ENCODE measurements at places on chromosomes 5 and 9. TPM values are rescaled to one million over a fixed set of nuclear protein-coding genes. Genes with fewer than 3 reads are reported as not detected.

DNA sequence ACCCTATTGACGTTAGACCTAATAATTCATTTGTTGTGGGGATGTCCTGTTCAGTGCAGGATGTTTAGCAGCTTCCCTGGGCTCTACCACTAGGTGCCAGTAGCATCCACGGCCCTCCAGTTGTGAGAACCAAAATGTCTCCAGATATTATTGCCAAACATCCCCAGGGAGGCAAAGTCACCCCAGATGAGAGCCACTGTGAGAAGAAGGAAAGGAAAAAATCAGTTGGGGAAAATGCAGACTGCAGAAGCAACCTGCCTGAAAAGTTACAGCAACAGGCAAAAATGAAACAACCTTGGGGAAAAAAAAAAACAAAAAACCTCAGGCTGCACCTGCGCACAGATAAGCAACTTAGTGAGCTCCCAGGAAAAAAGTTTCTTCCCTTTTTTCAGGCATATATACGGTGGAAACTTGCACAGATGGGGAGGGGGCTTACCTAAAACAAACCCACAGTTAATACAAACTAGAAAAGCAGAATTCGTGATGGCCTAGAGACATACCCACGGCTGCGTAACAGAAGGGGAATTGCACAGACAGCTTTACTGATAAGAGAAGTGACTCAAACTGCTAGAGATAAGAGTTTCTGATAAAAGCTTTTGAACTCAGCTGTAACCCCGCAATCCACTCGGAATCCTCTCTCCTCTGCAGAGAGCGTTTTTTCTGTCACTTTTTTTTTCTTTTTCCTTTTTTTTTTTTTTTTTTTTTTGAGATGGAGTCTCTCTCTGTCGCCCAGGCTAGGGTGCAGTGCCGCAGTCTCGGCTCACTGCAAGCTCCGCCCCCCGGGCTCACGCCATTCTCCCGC is 29.8 kb upstream of the FBP1 start:
- DNase-seq = peak; percentile 71

CAVIN4 gene
- total RNA-seq = not detected

DNA sequence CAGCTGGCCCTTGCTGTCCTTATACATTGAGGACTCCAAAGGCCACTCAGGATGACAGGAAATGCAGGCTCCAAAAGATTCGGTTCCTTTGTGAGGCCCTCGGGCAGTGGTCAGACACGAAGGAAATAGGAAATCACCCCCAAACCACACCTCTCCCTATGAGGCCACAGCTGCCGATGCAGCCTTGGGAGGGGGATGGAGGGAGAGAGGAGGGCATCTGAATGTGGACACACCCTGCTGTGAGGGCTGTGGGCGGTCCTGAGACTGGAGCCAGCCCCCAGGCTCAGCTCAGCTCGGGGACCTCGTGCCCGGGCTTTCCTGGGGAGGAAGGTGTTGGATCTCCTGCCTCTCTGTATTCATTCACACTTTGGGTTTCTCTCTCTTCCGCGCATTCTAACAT is 2.7 kb upstream of the CLPTM1L start:
- DNase-seq = no peak

SPAAR gene
- total RNA-seq = not detected

DNA sequence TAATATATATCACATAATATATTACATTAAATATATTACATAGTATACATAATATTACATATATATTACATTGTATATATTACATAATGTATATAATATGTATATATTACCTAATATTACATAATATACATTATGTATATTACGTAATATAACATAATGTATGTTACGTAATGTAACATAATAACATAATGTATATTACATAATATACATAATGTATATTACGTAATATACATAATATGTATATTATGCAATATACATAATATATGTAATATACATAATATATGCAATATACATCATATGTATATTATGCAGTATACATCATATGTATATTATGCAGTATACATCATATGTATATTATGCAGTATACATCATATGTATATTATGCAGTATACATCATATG is 19.1 kb downstream of the CYLC2 start:
- DNase-seq = no peak

- no peak for DNase-seq
Measured at GRCh38 chr9:129910628-129911567, 75.6 kb downstream of the USP20 start.

- DNase-seq = no peak
Measured at GRCh38 chr9:128933731-128934130, 12.9 kb downstream of the PHYHD1 start.

TLX3 gene
- total RNA-seq = not detected

DNA sequence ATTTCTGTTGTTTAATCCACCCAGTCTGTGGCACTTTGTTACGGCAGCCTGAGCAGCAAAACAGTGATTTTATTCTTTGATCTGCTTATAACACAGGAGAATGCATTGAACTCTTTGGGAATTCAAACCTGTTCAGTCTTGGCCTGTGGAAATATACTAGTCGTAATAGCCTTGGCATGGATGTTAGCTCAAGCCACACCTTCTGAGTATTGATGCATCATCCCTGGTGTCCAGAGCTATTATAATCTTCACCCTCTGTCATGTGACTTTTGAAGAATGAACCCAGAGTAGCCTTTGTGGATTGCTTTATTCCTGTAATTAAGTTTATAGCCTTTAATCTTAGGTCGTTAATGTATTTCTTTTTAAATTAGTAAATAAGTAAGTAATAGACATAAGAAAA is 50.8 kb upstream of the TEX48 start:
- DNase-seq = no peak

GRCh38 chr9:117232281-117232680 is 182.6 kb downstream of the ASTN2 start:
- no peak for DNase-seq

PTGS1 gene
- not detected for total RNA-seq

TEK gene
- total RNA-seq = not detected

FOXD4L4 gene
- not detected for total RNA-seq
